ENCODE measurements at places on chromosomes 13 and 19.

DNA sequence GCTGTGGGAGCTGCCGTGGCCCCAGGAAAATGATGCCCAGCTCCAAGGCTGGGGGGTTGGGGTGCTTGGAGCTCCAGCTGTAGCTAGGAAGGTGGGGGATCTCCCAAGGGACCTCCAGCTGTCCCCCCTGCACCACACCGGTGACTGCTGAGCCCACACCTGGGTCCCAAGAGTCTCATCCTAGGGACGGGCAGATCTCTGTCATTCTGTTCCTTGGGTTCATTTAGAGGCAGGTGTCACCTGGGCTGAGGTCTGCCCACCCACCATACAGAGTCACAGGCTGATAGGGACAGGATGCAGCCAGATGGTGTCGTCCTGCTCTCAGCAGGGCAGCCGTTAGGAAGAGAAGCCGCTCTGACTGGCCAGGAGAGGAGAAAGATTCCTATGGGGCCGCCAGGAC, 5.3 kb downstream of the F2RL3 start:
- DNase-seq, result no peak

- DNase-seq, result peak; percentile 68
Observed at GRCh38 chr19:44813070-44813840, 4.4 kb downstream of the BCAM start.

DNA sequence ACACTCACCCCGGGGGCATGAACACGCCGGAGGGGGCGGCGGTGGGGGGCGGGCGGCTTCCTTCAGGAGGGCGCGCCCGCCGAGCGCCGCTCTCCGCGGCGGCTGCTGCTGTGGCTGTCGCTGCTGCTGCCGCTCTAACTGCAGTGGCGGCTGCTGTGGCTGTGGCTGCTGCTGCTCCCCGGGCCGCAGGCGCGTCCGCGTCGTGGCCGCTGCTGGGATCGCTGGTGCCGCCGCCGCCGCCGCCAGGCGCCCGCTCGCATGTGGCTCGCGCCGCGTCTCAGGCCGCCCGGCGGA, at the start of gene BBC3:
BBC3 (minus strand) TSS at position 279 of the 294 bp plus-strand sequence. CDS start 2,768 bp downstream, outside the sequence.
- no peak for DNase-seq

GRCh38 chr13:23984546-23984945, 87.2 kb upstream of the C1QTNF9B start:
- DNase-seq, result no peak

DNA sequence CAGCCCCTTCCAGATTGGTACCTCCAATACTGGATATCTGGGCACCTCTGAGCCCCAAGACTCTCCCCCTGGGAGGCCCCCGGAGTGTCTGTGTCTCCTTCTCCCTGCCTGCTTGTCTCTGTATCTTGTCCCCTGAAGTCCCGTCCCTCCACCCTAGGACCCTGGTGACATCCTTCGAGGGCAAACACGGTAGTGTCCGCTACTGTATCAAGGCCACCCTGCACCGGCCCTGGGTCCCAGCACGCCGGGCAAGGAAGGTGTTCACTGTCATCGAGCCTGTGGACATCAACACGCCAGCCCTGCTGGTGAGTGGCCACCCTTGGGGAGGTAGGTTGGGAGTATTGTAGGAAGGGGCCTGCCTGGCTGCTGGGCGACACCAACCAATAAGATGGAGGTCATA, 844 bp downstream of the ARRDC2 start:
- no peak for DNase-seq

All from iPS-NIHi11 (cell line).